ENCODE measurements at places on chromosomes 5 and 9.

GRCh38 chr9:128886211-128886891, 4.4 kb downstream of the LRRC8A start:
- no peak for DNase-seq

DNA sequence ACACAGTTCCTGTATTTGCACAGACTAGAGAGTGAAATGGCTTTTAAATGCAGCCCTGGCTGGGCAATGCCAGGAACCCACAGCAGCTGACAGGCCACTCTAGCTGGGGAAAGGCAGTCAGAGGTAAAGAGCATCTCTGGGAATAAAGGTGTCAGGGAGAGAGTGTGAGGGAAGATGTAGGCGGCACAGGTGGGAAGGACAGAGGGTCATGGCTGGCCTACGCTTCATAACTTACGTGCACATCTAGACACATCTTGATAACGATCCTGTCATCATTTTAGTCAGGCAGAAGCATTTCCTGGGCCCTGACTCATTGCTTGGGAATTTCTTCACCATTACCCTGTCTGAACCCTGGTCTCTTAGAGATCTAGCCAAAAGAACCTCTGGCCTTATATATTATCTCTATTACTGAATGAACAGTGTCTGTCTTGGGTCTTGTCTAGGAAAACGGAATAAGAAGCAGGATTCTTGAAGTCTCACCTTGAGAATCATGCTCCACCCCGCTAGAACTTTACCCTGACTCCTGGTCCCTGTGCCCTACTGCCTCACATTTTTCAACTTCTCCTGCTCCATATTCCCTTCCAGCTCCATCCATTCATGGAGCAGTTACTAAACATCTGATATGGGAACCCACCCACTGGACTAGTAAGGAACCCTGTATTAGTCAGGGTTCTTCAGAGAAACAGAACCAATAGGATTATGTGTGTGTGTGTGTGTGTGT, 106.4 kb upstream of the ELL2 start:
- DNase-seq: no peak

DNA sequence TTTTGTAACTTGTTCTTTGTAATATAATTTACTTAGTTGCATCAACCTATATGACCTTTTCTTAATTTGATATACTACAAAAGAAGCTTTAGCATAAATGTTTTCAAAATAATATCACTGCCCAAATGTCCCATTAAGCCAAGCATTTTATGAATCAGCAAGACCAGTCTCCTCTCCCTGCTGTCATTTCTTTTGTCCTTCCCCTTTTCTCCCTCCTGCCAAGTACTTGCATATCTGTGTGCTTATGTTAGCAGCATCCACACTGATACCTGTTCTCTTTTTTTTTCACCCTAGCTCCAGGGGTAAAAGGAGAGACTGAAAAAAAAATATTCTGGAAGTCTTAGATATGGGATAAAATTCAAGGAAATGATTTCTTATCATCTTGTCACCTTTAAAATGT, 69.7 kb downstream of the ZSWIM6 start:
- DNase-seq: no peak

DNA sequence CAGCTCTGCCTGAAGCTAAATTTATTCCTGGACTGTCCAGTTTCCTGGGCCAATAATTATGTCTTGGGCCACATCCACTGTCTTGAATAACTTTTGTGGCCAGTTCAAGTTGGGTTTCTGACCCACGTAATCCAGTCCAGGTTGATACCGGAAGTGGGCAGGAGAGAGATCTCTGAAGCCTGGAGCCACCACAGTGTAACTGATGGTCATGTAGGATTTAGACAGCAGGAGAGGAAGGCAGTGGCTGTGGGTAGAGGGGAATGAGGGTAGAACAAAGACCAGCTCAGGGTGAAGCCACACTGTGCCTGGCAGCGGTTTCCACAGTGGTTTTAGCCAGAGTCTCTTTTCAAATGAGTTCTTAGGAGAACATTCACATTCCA, 30.2 kb downstream of the SH3PXD2B start:
- no peak for DNase-seq

- no peak for DNase-seq
Measured at GRCh38 chr9:122786338-122786737, 2.4 kb upstream of the OR5C1 start.

- DNase-seq: no peak
Measured at GRCh38 chr5:152462021-152462721, 57.1 kb upstream of the NMUR2 start.

DNA sequence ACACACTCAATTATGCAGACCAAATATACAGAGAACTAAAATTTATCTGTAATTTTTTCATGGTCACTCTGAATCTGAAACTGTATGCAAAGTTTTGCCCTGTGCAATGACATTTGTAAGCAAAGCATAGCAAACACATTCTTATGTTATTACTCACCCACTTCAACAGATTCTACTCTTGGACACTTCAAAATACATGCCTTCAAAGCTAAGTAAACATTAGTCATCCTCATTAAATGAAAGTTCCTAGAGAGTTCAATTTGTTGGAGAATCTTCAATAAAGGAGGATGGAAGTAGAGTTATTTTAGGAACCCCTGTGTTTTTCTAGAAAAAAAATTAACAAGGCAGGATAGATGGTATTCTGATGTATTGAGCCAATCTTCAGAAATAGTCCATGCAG, 639.7 kb upstream of the C9orf72 start:
- no peak for DNase-seq

DNA sequence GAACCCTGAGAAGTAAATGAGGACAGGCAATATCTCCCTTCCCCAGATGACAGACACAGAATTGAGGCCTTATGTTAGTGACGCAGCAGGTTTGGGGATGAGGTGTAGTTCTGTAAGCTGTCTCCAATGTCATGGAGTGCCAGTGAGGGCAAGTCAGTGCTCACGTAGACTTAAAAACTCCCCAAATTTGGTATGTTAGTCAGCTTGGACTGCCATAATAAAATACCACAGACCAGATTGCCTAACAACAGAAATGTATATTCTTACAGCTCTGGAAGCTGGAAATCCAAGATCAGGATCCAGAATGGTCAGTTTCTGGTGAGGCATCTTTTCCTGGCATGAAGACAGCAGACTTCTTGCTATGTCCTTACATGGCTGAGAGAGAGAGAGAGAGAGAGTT, 14.9 kb downstream of the FOXI1 start:
- no peak for DNase-seq

DNA sequence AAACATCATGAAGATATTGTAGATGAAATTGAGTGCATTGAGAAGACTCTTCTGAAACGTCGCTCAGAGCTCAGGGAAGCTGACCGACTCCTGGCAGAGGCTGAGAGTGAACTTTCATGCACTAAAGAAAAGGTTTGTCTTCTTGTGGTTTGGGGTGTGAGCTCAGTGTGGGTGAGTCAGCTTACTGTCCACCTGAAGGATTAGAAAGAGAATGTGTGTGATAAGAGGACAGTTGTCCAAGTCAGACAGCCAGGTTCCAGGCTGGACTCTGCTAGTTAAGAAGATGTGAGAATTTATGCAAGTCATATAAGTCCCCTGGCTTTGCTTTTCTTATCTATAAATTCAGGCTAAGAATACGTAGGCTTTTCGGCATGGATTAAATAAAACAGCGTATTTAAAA, 46.9 kb downstream of the RAB14 start:
- no peak for DNase-seq

GRCh38 chr9:7653262-7653661, 146.3 kb downstream of the DMAC1 start:
- DNase-seq: no peak

DNA sequence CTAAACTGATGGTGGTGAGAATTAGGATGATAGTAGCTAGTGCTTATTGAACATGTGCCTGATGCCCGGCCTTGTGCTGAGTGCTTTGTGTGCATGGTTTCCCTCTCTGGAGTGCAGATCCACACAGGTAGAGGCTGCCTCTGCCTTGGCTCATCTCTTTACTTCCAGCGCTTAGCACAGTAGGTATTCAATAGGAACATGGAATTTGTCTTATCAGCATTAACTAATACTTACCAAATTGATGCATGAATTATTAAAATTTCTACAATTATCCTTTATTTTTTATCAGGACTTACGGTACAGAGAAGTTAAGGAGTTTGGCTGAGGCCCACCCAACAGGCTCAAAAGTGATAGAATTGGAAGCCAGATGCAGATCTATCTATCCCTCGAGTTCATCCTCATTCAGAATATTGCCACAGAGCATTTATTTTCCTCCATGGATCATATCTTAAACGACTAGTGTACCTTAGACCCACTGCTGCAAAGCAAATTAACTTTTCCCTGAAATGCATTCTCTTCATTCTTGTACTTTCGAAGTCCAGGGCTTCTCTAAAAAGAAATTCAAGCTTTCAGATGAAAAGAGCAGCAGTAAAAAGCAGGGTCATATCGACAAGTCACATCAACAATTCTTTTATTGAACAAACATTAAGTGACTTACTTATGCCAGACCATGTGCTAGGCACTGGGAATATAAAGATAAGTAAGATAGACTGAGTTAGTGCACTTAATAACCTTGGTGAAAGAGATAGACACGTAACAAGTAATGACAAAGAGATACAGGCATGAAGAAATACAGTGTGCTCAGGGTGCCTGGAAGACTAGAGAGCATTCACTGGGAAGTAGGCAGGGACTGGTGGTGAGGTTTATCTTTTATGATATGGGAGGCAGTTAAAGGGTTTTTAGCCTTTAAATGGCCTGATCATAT, 290.0 kb downstream of the ARRDC3 start:
- DNase-seq: no peak

DNA sequence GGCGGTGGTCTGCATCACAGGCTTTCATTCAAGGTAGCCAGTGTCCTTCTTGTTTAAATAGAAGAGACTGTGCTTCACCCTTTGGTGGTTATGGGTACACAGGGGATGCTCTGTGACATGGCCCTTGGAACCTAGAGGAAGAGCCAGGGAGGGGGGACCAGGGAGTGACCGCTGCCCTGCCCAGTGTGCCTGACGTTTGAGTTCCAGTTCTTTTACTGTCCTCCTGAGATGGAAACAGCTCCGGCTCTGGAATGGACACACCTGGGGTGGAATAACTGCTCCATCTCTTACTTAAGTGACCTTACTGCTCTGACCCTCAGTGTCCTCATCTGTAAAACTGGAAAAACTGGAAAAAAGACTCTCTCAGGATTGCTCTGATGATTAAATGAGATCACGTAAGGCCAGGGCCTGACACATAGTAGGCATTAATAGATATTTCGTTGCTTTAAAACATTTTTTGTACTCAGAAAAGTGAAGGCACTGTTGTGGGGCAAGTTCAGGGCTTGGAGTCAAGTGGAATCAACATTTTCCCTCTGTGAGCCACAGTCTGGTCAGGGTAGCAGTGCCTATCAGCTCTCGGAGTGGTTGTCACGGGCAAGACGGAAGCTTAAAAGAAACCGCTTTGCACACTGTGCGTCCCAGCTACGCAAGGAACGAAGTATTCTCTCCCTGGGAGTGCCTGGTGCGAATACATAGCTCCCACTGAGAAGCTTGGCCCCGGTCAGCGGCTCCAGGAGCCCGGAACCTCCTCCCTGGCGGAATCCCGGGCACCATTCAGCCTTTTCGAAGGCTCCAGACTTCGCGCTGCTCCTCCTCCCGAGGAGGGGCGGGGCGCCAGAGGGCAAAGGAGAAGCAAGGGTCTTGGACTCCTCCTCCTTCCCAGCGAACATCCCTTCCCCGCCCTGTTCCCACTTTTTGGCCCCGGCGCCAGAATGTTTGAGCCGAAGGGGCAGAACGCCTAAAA, 5.8 kb downstream of the POU4F3 start:
- DNase-seq: no peak

- DNase-seq: no peak
Measured at GRCh38 chr9:5684101-5684500, 55.2 kb downstream of the RIC1 start.

GRCh38 chr5:89686081-89686765, 723.3 kb downstream of the CETN3 start:
- no peak for DNase-seq

- no peak for DNase-seq
Measured at GRCh38 chr5:109281136-109281690, 128.6 kb downstream of the PJA2 start.

All from CD4-positive, alpha-beta T cell treated with Interleukin-4 for 4 hours (primary cell).